ENCODE measurements at places on chromosomes 7 and 10.

- peak; percentile 59 for DNase-seq
These were observed 504.8 kb downstream of the NXPH1 start for GRCh38 chr7:8938044-8938805.

DNA sequence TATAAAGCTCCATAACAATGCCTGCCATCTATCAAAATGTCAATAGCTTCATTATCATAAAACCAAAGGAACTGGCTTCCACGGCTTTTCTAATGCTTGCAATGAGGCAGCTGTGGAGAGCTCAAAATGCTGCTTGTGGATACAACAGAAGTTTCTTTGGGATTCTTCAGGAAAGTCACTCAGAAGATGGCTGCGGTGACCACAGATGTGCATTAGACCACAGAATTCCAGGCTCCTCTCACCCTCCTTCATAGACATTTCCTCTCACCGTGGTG lies 77.2 kb downstream of the CDCA7L start:
- no peak for DNase-seq

GRCh38 chr7:13117103-13117502 lies 429.7 kb downstream of the ARL4A start:
- DNase-seq: no peak

DNA sequence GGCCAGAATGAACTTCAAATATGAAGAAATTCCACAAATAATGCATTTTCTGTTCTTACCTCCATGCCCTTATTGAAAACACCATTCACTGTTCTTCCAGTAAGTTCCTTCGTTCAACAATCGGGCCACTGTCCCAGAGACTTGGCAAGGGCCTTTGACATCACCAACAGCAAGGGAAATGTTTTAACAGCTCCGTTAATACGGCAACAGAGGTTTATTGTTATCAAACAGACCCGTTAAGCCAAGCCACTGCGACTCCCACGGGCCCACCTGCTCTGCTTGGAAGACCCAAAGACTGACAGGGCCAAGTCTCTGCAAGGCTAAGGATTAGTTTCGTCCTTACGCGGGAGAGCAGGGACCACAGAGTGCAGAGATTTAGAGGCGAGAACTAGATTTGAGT lies 43.4 kb upstream of the LYZL1 start:
- no peak for DNase-seq

DNA sequence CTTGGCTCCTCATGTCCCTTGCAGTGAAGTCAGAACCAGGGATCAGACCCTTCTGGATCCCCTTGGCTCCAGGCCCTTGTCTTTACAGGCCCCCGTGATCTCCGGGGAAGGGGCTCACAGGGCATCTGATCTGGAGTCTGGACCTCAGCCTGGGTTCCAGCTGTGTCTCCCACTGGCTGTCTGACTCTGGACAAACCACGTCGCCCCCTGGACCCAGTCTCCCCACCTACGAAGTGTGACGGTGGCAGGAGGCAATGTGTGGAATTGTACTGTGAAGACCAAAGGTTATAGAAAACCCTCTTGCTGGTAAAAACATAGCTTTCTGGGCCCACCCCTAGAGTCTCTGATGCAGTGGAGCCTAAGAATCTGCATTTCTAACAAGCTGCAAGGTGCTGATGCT lies 15.5 kb upstream of the C10orf71 start:
- no peak for DNase-seq

DNA sequence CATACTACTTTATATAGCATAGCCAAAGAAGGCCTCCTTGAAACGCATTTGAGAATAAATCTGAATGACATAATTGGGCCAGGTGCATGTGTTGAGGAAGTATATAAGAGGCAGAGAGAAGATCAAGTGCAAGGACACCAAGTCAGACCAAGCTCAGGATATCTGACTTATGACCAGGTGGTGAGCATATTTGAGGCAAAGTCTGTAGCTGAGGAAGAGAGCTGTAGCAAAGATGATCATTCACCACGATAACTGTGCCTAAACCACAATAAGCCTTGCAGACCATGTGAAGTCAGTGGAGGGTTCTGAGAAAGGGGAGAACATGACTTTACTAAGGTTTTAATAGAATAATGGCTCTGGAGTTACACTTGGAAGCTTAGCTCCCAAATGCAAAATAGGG lies 292.3 kb downstream of the SORCS1 start:
- no peak for DNase-seq

- no peak for DNase-seq
These were observed 108.1 kb downstream of the GRID1 start for GRCh38 chr10:86258499-86258898.

Data from NCI-H510A (cell line).